ENCODE measurements at places on chromosomes 16 and 17.

DNA sequence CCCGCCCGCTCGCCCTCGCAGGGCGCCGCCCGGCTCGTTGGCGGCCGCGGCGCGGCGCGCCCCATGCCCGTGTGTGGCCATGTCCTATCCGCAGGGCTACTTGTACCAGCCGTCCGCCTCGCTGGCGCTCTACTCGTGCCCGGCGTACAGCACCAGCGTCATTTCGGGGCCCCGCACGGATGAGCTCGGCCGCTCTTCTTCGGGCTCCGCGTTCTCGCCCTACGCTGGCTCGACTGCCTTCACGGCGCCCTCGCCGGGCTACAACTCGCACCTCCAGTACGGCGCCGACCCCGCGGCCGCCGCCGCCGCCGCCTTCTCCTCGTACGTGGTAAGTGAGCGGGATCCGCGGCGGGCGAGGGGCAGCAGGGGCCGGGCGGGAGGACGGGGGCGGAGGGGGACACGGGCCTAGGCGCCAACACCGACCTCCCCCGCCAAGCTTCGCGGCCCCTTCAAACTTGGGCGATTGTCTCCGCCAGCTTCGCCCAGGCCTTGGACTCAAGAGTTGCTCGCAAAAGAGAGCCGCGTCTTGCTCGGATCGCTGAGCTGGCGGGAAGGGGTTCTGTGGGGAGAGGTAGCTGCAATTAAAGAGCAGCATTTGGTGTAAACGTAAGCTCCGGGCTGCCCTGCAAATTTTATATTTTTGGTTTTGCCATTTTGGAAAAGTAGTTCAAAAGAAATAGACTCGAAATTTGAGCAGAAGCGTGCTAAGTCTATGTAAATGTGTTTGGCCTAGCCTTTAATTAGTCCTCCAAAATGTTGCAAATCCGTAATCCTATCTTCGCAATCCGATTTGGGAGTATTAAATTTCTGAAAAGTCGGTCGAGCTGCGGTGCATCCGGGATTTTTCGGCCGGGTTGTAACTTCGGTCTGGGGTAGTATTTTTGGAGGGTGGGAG is 702 bp downstream of the IRX5 start:
- DNase-seq = peak; percentile 50

DNA sequence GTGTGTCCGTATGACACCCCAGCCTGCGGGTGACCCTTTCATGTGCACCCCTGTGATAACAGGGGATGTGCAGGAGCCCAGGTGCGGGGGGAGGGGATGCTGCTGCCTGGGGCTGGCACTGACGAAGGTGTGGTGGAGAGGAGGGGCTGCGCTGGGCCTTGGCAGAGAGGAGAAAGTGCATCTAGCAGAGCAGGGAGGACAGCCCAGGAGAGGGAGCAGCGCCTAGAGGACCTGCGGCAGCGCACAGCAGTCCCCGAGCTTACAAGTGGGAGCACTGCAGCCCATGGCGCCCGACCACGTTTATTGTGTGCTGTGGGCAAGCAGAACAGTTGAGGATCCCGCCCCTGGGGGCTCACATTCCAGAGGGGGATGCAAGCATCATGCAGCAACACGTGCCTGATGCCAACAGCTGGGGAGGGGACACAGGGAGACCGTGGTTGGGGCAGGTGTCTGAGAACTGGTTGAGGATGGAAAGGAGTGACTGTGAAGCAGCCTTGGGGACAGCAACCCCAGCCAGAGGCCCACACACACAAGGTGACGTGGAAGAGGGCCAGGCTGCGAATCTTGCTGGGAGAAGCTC is 10.9 kb upstream of the SLC7A5 start:
- DNase-seq = no peak

DNA sequence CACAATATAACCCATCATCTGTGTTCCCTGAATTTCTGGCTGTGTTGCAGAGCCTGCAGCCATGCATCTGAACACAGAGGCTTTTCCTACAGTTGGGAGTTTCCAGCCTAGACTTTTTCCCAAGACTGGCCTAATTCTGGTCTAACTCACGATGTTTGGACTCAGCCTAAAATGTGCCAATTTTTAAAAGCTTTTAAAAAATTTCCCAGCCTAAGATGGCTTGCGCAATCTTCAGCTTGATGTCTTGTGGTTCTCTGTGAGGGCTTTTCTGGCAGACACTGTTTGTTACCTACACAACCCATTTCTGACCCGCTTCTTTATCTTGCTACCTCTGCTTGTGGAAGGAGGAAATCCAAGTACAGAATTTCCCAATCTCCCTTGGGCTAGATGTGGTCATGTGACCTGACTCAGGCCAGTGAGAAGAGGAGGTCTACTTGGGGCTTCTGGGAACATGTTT is 72.7 kb upstream of the GAS7 start:
- no peak for DNase-seq

GRCh38 chr16:3058139-3059030 is 7.1 kb upstream of the IL32 start:
- peak; percentile 64 for DNase-seq

DNA sequence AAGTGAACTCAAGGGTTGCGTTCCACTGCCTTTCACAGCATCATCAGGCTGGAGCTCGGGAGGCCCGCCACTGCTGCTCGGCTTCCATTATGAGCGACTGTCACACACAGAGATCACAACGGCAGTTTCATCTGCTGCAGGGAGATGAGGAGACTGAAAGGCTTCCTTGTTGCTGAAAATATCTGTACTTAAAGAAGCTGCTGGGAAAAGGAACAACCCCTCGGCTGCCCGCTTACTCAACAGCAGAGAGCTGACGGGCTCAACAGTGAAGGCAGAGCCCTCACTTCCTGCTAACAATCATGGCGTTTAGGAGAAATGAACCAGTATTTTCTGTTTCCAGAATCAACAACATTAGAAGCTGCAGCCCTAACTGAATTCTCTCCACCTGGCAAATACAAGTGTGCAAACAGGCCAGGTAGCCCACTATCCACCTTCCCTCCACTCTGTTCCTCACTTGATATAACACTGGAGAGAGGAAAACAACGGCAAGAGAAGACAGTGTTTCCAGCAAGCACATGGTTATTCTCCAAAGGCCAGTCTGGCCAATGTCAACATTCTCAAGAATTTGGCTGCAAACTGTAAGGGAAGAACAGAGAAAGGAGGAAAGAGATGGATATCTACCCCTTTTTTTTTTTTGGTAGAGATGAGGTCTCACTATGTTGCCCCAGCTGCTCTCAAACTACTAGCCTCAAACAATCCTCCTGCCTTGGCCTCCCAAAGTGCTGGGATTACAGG is 33.7 kb downstream of the MBTPS1 start:
- no peak for DNase-seq

DNA sequence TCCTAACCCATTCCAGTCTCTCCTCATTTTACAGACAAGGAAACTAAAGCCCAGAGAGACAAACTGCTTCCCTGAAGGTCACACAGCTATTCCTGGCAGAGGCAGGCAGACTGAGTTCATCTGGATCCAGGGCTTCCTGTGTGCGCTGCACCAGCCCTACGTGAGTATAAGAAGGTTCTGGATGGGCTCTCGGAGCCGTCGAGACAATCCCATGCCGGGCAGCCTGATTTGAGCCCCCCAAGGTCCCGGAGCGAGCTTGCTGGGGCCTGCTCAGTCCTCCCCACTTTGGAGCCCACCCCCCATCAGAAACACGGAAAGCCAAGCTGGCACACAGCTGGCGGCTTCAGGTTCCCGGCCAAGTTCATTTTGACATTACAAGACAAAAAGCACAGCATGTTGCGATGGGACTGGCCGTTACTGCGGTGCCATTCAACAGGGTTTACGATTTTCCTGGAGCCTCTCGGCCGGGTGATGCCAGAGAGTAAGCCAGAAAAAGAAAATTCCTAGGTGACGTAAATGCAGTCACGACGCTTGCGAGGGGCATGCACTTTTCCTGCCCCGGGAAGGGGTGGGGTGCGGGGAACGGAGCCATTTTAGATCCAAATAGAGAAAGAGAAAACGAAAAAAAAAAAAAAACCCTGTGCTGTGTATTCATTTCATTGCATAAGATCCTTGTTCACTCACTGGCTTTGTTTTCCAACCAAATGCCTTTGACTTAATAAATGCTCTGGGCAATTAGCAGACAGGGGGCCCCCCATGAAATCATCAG is 167.1 kb upstream of the FOXF1 start:
- DNase-seq = no peak

DNA sequence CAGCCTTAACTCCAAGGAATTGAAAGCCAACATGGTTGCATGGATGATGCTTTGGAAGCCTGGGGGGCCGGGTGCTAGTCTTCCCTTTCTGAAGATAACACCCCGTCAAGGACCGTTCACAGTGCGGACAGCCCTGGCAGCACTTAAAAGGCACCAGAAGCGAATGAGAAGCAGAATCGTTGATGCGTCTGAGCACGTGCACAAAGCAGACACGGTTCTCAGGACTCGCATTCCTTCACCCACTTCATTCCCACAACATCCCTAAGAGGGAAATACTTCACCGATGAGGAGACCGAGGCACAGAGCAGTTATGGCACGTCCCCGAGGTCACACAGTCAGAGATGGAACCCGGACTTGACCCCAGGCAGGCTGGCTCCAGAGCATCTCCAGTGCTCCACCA is 14.2 kb downstream of the TRPV1 start:
- DNase-seq = no peak

DNA sequence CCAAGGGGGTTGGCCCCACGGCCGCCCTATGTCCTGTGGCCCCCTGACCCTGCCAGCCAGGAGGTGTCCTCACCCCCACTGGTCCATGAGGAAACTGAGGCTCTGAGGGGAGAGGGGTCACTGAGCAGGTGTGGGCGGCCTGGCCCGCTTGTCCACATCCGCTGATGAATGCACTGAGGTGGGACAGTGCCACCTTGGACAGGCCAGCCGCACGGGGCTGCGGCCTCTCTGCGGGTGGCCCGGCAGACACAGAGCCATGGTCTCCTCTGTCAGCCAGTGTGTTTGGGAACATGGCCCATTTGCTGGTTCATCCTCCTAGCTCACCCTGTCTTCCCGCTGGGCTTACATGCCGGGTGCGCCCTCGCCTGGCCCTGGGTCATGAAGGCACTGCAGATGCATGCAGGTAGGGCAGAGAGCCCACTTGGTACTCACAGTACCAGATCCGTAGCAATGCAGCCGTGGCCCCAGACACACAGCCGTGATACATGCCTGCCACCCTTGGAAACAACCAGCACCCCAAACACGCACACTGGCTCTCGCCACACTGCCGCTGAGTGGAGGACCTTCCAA is 93.9 kb downstream of the ENGASE start:
- no peak for DNase-seq

- DNase-seq = no peak
Observed at GRCh38 chr17:76434870-76435269, 18.1 kb downstream of the UBE2O start.

GRCh38 chr17:6700948-6701307 is 12.2 kb downstream of the SLC13A5 start:
- DNase-seq = no peak

DNA sequence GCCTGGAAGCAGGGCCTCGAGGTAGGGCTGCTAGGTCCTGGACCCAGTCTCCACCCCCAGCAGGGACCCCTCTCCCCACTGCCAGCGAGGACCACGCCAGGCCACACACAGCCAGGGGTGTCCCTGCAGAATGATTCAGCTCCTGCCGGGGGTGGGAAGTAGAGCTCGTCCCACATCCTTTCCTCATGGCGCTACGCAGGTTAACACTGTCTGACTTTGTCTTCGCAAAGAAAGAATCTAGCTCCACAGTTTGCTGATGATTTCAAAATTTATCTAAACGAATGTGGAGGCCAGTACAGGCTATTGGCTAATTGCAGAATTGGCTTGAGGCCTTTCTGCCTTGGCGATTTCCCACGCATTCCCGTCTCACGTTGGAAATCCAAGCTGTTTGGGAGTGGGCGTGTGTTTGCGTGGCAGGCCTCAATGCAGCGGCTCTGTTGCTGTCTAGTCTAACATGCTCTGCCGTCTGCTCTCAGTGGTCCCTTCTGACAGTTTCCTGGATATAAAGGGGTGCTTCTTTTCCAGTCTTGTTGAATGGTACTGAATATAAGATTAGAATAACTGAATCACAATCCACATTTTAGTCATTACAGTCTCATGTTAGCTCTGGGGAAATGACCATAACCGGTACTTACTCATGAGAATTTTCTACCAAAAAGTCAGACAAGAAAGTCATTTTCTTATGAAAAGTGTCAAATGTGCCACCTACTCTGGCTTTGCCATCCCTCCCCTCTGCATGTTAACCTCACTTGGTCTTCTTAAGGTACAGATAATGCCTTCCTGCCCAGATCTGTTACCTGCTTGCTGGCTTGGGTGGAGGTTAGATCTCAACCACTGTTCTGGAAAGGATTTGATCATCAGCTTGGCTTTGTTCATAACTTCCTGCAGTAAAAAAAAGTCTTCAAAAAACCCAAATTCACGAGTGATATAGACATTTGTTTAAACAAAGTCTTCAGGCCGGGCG is 252.4 kb downstream of the NTN1 start:
- DNase-seq = no peak

DNA sequence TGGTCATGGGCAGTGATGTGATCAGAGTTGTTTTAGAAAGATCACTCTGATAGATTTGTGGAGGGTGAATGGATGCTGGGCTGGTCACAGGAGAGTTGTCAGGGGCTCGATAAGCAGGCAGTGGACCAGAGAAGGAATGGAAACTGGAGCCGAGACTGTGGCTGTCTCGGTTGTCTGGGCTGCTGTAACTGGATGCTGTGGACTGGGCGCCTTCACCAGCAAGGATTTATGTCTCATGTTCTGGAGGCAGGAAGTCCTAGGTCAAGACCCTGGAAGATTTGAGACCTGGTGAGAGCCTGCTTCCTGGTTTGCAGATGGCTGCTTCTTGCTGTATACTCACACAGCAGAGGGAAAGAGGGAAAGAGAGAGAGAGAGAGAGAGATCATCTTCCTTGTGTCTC is 203.6 kb downstream of the HS3ST4 start:
- DNase-seq = no peak

DNA sequence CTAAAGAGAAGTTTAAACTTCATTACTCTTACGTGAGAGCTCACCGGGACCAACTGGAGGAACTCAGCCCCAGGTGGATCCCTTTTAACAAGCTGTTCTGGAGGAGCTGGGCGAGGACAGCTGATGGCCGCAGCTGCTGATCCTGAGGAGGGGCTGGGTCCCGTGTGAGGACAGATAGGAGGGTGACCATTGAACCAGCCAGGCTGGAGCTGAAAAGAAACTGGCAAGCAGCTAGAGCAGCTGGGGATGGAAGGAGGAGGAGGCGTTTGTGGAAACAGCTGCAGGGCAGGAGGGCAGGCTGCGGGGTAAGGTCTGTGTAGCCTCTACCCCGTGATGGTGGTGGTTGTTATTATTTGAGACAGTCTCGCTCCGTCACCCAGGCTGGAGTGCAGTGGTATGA is 119.5 kb downstream of the AATF start:
- no peak for DNase-seq

DNA sequence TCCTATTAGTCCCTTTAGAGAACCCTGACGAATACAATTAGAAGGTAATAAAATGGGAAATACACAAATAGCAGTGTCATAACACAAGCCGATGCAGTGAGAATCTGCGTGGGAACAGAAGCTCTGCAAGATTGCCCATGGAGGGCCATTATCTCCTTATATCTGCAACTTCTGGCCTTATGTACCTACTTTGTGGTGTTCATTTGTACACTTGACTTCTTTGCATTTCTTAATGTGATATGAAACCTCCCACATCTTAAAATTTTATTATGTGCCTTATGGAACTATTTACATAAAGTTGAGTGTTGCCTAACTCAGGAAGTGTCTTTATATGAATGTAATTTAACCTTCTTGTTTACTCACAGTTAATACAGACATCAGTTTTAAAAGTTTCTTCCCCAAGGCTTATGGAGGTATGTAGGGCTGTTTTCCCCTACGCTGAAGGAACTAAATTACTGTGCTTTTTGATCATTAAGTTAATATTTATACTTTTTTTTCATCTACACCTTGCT is 10.1 kb upstream of the TANC2 start:
- DNase-seq = no peak

GRCh38 chr17:279331-279730 is 73.3 kb downstream of the RPH3AL start:
- DNase-seq = no peak
